Hindlimb muscle (tissue), 1 donor: ENCODE measurements at places on chromosomes 13 and 19. TPM values are rescaled to one million over a fixed set of nuclear protein-coding genes. Genes with fewer than 3 reads are reported as not detected.

The ZNF813 gene
- 2.6 TPM for polyA plus RNA-seq

The ITGBL1 gene
- polyA plus RNA-seq = 0.36 TPM

The ZNF90 gene
- 5.1 TPM for polyA plus RNA-seq

The ZNF723 gene
- not detected for polyA plus RNA-seq

The RNF17 gene
- 0.40 TPM for polyA plus RNA-seq

The CCNA1 gene
- polyA plus RNA-seq = 0.45 TPM

The KLC3 gene
- polyA plus RNA-seq = 0.41 TPM

The RAB3A gene
- polyA plus RNA-seq = 5.1 TPM

The HCN2 gene
- 0.09 TPM for polyA plus RNA-seq

The MFSD12 gene
- polyA plus RNA-seq = 31.0 TPM

The COX7A1 gene
- polyA plus RNA-seq = 221 TPM

The ZNF85 gene
- 8.7 TPM for polyA plus RNA-seq

The IGLON5 gene
- polyA plus RNA-seq = 0.08 TPM

The DCT gene
- polyA plus RNA-seq = 0.74 TPM

The ZNF790 gene
- polyA plus RNA-seq = 6.7 TPM

The CLEC4M gene
- not detected for polyA plus RNA-seq

The CD37 gene
- polyA plus RNA-seq = 18.5 TPM

The ZNF793 gene
- polyA plus RNA-seq = 12.6 TPM

The METTL21C gene
- polyA plus RNA-seq = 17.5 TPM

The MUC16 gene
- polyA plus RNA-seq = 0.03 TPM

The AXL gene
- polyA plus RNA-seq = 27.2 TPM
